DMS79 treated with DMSO at 0.1 percent for 48 hours (cell line): ENCODE measurements at places on chromosomes 5 and 9.
A peak's percentile ranks its signal among the peaks of the same experiment; 100 is the strongest.

GRCh38 chr5:15516486-15516885 is 16.5 kb downstream of the FBXL7 start:
- no peak for DNase-seq

DNA sequence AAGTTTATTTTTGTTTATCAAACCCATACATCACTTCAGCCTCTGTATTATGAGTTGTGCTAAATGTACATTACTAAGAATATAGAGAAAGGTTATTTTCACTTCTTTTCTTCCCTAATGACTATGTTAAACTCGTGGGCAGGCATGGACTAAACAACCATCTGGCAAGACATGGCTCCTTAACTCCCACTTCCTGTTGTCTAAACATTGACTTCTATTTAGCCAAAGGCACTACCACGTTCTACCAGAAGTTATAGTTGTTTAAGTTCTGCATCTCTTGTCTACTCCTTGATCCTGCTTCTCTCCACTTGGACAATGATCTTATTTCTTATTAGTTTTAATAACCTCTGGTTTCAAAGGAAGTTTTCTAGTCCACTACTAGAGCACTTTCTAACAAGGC is 136.1 kb downstream of the MACIR start:
- DNase-seq = no peak

DNA sequence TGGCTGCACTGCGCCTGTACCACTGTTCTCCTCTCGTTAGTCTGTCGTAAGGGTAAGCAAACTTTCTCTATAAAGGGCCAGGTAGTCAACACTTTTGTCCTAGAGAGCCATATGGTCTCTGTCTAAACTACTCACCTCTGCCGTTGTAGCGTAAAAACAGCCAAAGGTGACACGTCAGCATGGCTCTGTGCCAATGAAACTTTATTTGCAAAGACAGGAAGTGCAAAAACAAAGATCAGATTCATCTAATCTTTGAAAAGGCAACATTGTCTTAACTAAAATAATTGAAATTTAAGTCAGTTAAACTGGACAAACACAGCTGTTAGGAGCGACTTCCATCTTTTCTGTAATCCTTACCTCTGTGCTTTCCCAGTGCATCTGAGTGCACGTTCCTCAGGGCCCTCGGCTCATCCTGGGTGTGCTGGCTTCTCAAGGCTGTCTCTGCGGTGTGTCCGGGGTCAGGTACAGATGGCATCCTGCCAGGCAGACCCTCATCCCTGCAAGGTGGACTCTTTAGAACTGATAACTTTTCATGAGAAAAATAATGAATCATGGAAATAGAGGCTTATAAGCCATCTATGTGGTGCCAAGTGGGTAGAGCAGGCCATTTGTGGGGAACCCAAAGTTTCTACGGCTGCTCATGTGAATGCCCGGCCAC is 35.2 kb upstream of the IRX4 start:
- DNase-seq = no peak

GRCh38 chr5:53507013-53507412 is 26.6 kb downstream of the FST start:
- DNase-seq = no peak

GRCh38 chr9:105330201-105330600 is 85.8 kb downstream of the SLC44A1 start:
- no peak for DNase-seq

DNA sequence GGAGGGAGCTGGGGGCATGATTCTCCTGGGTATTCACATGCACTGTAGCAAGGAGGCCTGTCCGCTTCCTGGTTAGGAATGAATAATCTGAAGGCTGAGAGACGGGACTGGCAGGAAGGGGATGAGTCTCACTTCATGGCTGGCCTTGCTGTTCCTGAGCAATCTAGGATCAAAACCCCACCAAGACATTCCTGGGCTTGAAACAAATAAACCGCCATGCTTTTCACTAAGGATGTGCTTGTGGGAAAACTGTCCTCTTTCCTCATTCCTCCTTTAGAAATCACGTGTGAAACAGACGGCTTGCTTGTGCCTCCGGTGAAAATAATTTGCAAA is 132.8 kb downstream of the MACROH2A1 start:
- DNase-seq = no peak

- DNase-seq = no peak
Observed at GRCh38 chr5:103148213-103148612, 28.1 kb downstream of the PPIP5K2 start.

GRCh38 chr5:54309691-54310432 is 511 bp downstream of the ARL15 start:
- peak; percentile 39 for DNase-seq
